Activated CD4-positive, alpha-beta T cell treated with anti-CD3 and anti-CD28 coated beads, Interleukin-2, amount 50 U/mL, for 4 hours (primary cell): ENCODE measurements at places on chromosomes 7 and 10.

DNA sequence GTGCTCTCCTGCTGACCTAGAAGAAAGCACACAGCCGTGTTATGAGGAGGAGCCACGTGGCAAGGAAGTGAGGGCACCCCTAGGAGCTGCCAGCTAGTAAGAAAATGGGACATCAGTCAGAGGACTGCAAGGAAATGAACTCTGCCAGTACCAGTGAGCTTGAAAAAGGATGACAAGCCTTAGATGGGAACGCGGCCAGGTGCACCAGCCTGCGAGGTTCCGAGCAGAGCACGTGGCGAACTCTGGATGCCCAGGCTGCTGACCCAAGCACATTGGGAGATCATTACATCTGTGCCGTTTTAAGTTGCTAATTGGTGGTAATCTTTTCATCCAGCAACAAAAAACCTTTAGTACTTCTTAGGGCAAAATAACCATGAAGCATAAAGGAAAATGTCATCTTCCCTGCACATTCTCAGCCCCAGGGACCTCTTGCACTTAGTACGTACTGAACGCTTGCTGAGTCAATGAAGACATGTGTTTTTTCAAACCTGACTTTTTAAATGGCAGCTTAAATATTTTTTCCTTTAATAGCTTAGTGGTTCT lies 69.4 kb downstream of the AMZ1 start:
- DNase-seq: no peak

- no peak for DNase-seq
These were observed 12.0 kb downstream of the MTG1 start for GRCh38 chr10:133405844-133406527.

DNA sequence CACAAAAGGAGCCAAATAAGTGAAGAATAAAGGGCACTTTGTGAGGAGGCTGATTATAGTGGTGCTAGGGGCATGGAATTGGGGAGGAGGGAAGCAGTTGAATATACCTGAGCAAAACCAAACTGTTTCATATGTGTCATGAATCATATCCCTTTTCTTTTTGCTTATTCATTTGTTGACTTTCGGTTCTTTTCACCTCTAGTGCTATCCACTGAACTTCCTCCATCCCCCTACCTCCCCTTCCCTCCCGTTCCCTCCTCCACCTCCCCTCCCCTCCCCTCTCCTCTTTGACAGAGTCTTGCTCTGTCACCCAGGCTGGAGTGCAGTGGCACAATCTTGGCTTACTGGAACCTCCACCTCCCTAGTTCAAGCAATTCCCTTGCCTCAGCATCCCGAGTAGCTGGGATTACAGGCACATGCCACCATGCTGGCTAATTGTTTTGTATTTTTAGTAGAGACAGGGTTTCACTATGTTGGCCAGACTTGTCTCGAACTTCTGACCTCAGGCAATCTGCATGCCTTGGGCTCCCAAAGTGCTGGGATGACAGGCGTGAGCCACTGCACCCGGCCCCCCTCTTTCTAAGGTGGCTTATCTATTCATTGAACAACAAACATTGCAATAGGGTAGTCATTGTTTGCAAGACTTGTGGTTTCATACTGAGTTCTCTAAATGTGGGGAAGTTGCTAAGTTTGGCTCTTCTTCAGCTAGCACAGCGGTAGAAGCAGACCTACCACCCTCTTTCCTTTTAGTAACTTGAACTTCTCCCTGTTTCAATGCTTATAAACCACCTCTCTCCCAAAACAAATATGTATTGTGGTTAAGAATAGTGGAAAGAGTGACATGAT lies 150.4 kb upstream of the PRPS1L1 start:
- DNase-seq: no peak

DNA sequence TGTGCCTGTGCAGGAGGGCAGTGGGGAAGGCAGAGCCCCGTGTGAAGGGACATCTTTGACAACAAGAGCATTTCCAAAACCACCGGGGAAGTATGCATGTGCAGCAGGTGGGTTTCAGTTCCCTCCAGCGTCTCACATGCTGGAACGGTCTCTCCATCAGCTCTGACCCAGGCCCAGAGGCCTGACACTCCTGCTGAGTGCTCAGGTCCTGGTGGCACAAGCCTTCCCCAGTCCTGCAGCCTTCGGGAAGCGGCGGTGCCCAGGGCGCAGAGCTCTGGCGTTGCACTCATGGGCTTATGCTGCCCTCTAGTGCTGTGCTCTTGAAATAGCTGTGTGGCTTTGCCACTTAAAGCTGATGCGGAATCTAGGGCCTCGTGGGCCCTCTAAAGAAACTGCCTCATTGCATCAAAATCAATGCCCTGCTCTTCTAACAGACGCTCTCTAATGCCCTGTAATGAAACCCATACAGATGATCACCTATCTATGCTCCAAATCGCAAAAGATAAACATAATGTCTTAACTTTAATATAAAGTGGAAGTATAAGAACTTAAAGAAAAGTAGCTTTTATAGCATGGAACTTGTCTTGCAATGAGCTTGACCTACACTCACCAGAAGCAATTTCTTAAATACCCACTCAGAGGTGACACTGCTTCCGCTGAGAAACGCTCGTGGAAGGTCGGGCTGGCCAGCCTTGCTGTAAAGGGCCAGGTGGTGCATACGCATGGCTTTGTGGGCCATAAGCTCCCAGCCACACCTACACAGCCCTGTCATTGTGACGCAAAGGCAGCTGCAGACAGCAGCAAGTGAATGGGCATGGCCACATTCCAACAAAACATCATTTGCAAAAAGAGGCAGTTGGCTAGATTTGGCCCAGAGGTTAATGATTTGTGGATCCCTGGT lies 38.6 kb downstream of the CLRN3 start:
- DNase-seq: peak; percentile 25

GRCh38 chr10:101046332-101047238 lies 15.2 kb upstream of the KAZALD1 start:
- DNase-seq: no peak

- no peak for DNase-seq
These were observed 692.3 kb upstream of the GALNT17 start for GRCh38 chr7:70439651-70440050.

DNA sequence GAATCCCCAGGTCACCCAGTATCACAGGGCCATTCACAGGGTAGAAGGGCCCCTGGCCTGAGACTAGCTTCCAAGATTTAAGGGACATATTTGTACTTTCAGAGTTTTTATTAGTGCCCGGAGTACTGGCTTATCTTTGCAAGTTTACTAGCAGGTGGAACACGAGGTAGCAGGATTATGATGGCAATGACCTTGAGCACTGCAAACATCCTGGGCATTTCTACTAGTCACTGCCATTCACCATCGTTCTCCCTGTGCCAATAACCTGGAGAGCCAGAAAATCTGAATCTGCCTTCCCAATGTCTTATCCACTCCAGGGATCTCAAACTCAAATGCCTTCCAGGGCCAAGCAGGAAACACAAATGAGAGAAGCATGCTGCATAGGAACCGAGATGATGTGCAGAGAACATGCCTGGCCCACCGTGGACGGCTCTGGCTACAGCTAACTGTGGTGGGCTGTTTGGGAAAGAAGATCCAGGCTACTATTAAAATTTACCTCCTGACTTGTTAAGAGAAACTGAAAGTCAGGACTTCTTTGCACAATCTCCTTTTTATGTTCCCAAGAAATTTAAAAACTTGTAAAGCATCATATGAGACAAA lies 16.7 kb downstream of the FAM53B start:
- no peak for DNase-seq

- DNase-seq: no peak
These were observed 26.7 kb upstream of the CUX1 start for GRCh38 chr7:101790566-101791293.
